ENCODE measurements at places on chromosomes 13 and 19.

GRCh38 chr13:112636401-112636975, 48.5 kb upstream of the TUBGCP3 start:
- no peak for DNase-seq

- no peak for DNase-seq
Observed at GRCh38 chr13:24230428-24231072, 70.0 kb downstream of the SPATA13 start.

GRCh38 chr19:5122121-5122400, 153.1 kb downstream of the KDM4B start:
- no peak for DNase-seq

- no peak for DNase-seq
Observed at GRCh38 chr13:95546919-95547318, 5.6 kb upstream of the CLDN10 start.

GRCh38 chr19:20371911-20372310, 193.7 kb downstream of the ZNF737 start:
- DNase-seq = no peak

DNA sequence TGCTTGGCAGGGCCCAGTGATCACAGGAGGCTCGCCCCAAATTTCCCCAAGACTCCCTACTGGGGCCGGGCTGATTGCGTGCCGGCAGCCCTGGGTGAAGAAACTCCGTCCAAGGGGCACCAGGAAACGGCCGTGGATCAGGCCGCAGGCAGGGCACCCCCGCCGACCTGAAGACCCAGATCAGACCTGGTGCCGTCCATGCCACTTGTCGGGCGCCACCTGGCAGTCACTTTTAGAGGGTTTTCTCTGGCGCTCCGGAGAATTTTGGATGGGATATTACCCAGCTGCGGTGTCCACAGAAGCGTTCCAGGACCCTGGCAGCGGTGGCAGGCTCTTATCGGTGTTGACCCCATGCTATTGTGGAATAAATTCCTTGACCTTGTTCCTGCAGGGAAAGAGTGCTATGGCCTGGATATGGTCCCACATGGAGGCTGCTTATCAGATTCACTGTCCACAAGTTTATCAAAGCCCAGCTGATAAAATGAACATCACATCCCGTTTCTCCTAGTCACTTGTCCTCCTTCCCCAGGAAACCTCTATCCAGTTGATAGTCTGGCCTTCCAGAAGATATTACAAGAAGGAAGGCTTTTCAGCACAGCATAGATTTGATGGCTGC, 38.2 kb downstream of the IGFL2 start:
- DNase-seq = no peak

- no peak for DNase-seq
Observed at GRCh38 chr13:37995092-37995491, 125.5 kb upstream of the TRPC4 start.

DNA sequence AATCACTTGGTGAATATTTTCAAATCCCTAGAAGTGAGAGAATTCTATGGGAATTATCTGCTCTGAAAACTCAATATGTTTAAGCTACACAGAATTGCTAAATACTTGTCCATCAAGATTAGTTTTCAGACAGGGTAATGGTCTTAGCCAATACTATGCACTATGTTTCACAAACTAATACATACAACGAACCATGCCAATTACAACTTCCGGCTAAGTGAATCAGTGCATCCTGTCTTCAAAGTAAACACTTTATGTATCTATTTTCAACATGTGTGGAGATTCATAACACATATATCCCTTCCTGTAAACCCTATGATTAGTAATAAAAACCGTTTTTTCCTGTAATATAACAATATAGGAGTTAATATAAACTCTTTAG, 181.5 kb downstream of the POSTN start:
- DNase-seq = no peak

- DNase-seq = no peak
Observed at GRCh38 chr13:96817336-96817941, 176.8 kb downstream of the OXGR1 start.

GRCh38 chr13:19089315-19089714, 92.3 kb downstream of the TUBA3C start:
- DNase-seq = no peak

GRCh38 chr19:35571406-35571965, 8.0 kb upstream of the ATP4A start:
- no peak for DNase-seq

DNA sequence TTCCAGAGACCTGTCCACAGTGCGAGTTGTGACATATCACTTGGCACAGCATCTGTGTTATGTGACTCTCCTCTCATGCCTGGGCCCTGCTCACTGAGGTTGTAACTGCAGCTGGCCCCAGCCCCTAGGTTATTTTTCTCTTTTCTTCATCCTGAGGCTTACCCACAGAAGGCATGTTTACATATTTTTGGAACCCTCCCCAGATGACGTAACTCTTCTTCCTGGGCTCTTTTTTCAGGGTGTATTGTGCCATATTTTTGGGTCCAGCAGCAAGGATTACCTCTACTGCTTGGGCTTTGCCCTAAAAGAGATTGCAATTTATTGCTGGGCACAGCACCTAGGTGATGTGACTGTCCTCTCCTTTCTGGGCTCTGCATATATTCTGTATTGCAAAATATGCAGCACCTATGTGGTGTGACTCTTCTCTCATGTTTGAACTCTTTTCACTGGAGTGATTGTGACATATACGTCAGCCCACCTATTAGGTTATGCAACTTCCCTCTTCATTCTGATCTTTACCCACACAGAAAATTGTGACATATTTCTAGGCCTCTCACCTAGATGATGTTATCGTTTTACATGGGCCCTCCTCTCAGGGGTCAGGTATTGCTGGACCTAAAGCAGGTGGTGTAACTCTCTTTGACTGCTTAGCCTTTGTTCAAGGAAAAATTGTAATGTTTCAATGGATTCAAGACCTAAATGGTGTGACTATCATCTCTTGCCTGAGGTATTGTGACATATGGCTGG, 64.5 kb upstream of the ZNF724 start:
- no peak for DNase-seq

GRCh38 chr13:104286566-104287290, 1220.5 kb upstream of the SLC10A2 start:
- no peak for DNase-seq

DNA sequence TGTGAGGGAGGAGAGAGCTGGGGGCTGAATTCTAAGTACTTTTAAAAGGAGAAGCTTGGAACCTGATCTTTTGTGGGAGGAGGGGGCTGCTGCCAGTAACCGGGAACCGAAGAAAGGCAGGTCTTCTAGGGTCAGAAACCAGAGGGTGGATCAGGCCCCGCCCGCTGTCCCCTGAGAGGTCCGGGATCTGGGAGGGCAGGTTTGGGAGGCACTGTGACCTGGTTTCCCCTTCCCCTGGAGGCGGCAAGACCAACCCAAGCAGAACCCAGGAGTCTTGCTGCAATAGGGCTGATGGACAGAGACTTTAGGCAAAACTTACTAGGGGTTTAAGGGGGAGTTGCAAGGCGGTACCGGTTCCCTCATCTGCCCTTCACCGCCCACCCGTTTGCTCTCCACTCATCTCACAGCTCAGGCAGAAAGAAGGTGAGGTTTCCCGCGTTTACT, 707 bp upstream of the KLK8 start:
- DNase-seq = no peak

DNA sequence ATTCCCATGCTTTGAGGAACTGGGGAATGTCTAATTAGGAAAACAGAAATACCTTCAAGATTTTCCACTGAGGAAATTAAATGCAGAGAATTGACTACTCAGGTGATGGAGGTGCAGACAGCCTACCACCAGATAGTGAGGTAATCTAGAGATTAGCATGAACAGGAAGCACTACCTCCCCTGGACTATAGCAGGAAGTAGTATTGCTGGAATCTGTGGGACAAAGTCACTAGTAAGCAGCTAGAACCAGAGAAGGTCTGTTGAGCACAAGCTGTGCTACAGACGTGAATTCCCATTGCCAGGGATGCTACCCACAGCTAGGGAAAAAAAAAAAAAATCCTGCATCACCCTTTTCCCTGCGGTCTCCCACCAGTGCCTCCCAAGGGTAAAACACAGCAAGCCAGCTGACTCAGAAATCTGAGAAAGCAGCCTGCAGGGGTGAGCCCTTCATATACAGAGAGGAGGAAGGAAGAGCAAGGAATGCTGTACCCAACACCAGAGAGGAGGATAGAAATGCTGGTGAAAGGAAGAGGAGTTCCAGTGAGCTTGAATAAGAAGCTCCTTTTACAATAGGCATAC, 10.2 kb downstream of the ENOX1 start:
- no peak for DNase-seq

DNA sequence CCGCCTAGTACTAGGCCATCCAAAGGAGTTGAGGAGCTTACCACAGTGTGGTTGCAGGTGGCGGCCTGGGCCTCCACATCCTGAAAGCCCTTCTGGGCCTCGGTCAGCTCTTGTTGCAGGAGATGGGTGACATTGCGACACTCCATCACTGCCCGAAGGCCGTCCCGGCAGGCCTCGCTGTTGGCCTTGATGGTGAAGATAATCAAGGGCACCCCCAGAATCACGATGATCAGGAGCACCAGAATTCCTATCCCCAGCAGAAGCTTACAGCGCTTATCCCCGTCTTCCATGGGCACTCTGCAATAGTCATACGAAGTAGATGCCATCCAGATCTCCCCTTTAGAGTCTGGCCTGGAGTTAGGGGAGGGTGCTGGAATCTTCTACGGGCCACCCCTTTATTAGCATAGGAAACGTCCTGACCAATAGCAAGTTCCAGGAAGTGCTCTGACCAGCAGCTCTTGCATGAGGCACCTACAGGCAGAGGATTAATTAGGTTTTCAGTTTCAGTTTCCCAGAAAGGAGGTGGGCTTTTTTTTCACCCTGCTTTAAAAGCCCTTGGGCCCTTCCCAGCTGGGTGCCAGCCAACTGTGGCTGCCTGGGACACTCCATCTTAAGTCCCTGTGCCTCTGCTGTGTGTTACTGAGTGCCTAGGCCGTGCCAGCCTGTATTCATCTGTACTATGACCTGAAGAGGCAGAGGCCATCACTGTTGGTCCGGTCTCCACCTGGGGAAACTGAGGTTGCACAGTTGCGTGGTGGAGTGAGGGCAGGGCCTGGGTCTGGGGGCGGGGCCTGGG, at the start of gene BST2:
BST2 (minus strand) TSS at position 381 of the 796 bp plus-strand sequence; CDS start at position 326, 55 bp downstream.
- DNase-seq = peak; percentile 74

DNA sequence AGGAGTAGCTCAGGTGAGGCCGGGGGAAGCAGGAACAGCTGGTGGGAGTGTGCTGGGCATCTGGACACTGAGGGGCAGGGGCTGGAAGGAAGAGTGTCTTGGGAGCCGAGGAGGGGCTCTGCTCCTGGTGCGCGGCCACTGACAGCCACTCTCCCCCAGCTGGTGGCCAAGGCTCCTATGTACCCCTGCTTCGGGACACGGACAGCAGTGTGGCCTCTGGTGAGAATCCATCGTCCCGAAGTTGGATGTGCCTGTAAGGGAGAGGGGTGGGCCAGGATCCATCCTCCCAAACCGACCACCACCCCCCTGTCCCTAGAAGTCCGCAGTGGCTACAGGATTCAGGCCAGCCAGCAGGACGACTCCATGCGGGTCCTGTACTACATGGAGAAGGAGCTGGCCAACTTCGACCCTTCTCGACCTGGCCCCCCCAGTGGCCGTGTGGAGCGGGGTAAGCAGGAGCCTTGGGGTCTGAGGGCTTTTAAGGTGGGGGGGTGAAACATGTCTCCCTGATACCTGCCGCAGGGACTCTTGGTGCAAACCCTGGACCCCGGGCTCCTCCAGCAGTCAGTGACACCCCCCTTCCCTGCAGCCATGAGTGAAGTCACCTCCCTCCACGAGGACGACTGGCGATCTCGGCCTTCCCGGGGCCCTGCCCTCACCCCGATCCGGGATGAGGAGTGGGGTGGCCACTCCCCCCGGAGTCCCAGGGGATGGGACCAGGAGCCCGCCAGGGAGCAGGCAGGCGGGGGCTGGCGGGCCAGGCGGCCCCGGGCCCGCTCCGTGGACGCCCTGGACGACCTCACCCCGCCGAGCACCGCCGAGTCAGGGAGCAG, 2.0 kb upstream of the USF2 start:
- DNase-seq = no peak
